Thoracic aorta (tissue), 2 donors: ENCODE measurements at places on chromosomes 5 and 9. TPM values are rescaled to one million over a fixed set of nuclear protein-coding genes. Genes with fewer than 3 reads are reported as not detected.

Gene GSN
- 3,187 TPM for total RNA-seq

DNA sequence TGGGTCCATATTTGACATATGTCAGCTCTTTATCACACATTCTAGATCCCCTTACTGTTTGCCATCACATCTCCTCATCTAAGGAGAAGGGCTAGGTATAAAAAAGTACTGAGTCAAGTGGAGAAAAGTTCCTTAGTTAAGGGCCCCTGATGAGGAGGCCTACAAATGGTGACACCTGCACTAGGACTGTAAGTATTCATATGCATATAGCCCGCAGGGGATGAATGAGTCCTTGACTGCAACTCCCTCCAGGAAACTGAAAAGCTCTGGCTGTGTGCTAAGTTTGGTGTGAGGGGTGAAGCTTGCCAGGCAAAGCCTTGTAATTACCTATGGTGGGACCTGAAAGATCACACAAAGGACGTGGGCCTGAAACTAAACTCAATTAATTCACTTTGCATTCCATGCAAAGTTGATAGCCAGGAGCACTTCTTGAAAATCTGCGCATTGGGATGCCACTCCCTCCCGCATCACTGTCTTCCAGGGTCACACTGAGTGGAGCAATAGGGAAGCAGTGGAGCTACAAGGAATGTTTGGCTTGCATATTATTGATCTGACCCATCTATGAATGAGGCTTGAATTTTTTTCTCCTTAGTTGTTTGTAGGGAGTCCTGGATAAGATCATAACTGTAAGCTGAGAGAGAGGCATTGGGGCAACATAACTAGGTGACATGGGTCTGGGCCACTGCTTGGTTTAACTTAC lies 11.9 kb upstream of the EQTN start:
- no peak for DNase-seq

- no peak for DNase-seq
These were observed 303.2 kb downstream of the PRR16 start for GRCh38 chr5:120767178-120767820.

DNA sequence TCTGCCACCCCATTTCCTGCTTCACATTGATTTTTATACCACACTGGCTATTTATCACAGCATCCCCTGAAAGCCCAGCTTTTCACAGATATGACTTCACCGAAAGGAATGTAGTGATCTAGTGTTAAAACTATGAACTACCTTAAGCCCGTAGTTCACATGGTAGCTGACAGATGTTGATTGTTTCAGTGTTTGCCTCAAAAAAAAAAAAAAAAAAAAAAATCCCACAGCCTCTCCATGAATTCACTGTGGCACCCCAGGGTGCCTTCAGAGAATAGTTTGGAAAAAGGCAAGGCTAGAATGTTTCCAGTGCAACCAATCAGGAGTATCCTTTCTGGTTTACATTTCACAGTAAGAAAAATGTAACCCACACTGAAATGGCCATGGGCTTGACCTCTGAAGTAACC lies 37.1 kb downstream of the GLIS3 start:
- no peak for DNase-seq

Gene ZNF474
- 0.27 TPM for total RNA-seq

- no peak for DNase-seq
These were observed 39.3 kb downstream of the UBE2D2 start for GRCh38 chr5:139600336-139600949.

Gene SEMA6A
- total RNA-seq = 11.4 TPM
